ENCODE measurements at places on chromosomes 5 and 9. TPM values are rescaled to one million over a fixed set of nuclear protein-coding genes. Genes with fewer than 3 reads are reported as not detected.

DNA sequence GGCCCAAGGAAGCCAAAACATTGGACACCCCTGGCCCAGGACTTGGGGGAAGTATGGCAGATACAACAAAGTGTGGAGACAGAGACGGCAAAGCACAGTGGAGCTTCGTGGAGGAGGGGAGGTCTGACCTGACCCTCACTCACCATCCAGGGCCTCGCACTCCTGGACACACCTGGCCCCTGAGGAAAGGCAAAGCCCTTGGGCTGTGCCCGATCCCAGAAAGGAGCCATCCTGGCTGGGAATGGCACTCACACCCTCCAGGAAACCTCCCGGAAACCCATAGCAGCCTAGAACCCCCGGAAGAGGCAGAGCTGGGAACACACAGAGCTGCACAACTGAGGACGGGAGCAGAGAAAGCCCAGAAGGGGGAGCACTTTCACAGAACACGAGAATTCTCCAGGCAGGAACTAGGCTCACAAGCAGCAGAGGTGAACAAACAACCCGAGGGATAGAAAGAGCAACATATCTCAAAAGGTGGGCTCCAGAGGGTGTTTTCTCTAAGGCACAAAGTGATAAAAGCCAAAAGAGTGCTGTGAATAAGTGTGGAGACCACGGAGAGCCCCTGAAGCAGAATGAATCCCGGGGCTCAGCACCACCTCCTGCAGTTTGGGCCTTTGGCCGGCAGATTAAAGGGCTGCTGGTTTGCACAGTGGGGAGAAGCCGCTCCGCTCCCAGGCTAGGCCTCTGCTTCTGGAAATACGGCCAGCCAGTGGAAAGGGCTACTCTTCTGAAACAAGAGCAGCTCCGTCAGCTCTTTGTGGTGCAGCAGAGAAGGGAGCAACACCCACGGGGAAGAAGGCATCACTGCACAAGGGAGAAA lies 108.2 kb downstream of the UBE2R2 start:
- peaks cover 12% of the 10 kb centered on the region for H3K27me3 ChIP-seq
- H3K4me3 ChIP-seq, result no peak overlapping the region
- peaks cover 5% of the 10 kb centered on the region for H3K4me1 ChIP-seq
- H3K27ac ChIP-seq, result peak overlapping the region; percentile 67
- DNase-seq, result peak; percentile 63

DNA sequence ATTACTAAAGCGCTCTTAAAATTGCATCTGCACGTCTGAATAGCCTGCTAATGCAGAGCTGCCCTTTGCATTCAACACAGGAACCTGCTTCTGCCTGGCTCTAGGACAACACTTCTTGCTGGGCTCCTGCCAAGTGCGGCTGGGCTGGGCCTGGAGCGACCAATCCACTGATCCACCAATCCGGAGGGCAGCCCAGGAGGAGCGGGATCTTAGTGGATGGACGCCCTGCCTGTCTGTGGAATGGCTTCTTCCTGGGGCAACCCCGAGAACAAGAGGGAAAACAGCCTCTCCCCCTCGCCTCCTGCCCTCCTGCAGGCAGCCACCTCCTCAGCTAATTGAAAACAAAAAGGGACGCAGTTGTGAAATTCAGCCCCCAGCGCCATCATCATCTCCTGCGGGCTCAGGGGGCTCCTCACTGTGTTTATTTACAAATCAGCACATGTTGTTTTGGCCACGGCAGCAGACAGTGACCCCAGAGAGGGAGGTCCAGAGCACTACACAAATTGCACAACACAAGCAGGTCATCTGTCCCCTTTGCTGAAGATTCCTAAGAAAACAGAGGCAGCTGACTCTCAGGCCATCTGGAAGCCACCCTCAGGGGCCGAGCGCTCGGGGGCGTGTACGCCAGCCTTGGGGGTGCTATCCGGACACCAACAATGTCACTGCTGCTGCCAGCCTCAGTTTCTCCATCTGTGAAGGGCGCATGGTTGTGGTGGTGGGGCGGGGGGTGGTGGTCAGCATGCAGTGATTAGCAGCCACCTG lies 57.3 kb downstream of the GADD45G start:
- peak; percentile 90 for DNase-seq
- H3K27me3 ChIP-seq, result peaks cover 32% of the 10 kb centered on the region
- peaks cover 47% of the 10 kb centered on the region for H3K4me1 ChIP-seq
- peak overlapping the region; percentile 70 for H3K4me3 ChIP-seq
- peak overlapping the region; percentile 95 for H3K27ac ChIP-seq
- H3K36me3 ChIP-seq, result peaks cover 5% of the 10 kb centered on the region

- peak overlapping the region; percentile 80 for H3K27ac ChIP-seq
- H3K27me3 ChIP-seq, result peaks cover 4% of the 10 kb centered on the region
- no peak for DNase-seq
- peaks cover 20% of the 10 kb centered on the region for H3K4me1 ChIP-seq
These were observed 74.6 kb downstream of the UBAP1 start for GRCh38 chr9:34253460-34253837.

DNA sequence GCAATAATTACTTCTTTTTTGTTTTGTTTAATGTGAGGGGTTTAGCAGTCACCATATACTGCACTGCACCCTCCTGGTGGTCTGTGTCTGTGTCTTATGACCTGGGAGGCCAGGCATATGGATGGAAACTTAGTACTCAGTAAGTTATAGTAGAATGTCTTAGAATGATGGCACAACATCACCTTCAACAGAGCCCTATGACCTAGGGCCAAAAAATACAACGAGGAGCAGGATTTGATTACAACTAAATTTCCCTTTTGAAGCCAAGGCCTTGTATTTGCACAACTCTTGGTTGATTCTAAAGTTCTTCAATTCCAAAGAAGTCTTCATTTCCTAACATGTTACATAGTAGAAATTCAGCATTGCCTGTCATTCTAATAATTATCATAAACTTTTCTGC lies 422.1 kb upstream of the PIK3R1 start:
- no peak for DNase-seq
- peaks cover 3% of the 10 kb centered on the region for H3K36me3 ChIP-seq
- H3K27ac ChIP-seq, result no peak overlapping the region

GRCh38 chr5:137504916-137505315 lies 5.8 kb upstream of the SPOCK1 start:
- no peaks in the 10 kb centered on the region for H3K36me3 ChIP-seq
- no peak for DNase-seq
- H3K27me3 ChIP-seq, result no peaks in the 10 kb centered on the region
- H3K27ac ChIP-seq, result no peak overlapping the region
- peaks cover 2% of the 10 kb centered on the region for H3K4me1 ChIP-seq

GRCh38 chr9:89872913-89873707 lies 268.3 kb downstream of the GADD45G start:
- peaks cover 15% of the 10 kb centered on the region for H3K4me1 ChIP-seq
- no peak overlapping the region for H3K27ac ChIP-seq
- no peak overlapping the region for H3K4me3 ChIP-seq
- H3K36me3 ChIP-seq, result peaks cover under 1% of the 10 kb centered on the region

The TLE4 gene
- 97.4 TPM for total RNA-seq

- H3K27ac ChIP-seq, result no peak overlapping the region
- H3K4me3 ChIP-seq, result no peak overlapping the region
- H3K36me3 ChIP-seq, result no peaks in the 10 kb centered on the region
- no peaks in the 10 kb centered on the region for H3K4me1 ChIP-seq
- peak; percentile 18 for DNase-seq
These were observed 97.8 kb downstream of the TSSK1B start for GRCh38 chr5:113336975-113337374.

The PDGFRB gene
- total RNA-seq, result 2.9 TPM

- no peaks in the 10 kb centered on the region for H3K4me1 ChIP-seq
- no peaks in the 10 kb centered on the region for H3K36me3 ChIP-seq
- no peak overlapping the region for H3K27ac ChIP-seq
- H3K27me3 ChIP-seq, result peaks cover 15% of the 10 kb centered on the region
These were observed 15.1 kb downstream of the GPSM1 start for GRCh38 chr9:136342181-136343120.

DNA sequence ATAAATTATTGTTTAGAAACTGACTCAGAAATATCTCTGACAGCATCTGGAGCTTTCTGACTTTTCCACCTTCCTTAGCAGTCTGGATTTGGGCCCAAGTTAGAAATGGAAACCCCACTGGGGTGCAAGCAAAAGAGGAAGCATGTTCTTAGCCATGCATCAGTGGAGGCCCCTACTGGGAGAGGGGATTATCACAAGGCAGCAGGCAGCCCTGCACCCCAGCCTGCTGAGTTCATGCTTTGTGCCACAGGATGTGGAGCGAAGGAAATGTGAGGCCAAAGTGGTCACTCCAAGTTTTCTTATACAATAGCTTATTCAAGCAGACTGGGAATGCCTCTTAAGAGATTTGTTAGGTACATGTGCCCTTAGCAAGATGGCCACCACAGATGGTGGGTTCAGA lies 146.5 kb upstream of the TLX3 start:
- peak; percentile 59 for DNase-seq
- no peak overlapping the region for H3K4me3 ChIP-seq
- H3K4me1 ChIP-seq, result peaks cover 32% of the 10 kb centered on the region
- H3K27ac ChIP-seq, result peak overlapping the region; percentile 38
- H3K27me3 ChIP-seq, result no peaks in the 10 kb centered on the region

- H3K4me1 ChIP-seq, result peaks cover 41% of the 10 kb centered on the region
- H3K27ac ChIP-seq, result no peak overlapping the region
- peak; percentile 65 for DNase-seq
- H3K27me3 ChIP-seq, result peaks cover 15% of the 10 kb centered on the region
These were observed 547 bp downstream of the ANP32B start for GRCh38 chr9:97983589-97984187.

DNA sequence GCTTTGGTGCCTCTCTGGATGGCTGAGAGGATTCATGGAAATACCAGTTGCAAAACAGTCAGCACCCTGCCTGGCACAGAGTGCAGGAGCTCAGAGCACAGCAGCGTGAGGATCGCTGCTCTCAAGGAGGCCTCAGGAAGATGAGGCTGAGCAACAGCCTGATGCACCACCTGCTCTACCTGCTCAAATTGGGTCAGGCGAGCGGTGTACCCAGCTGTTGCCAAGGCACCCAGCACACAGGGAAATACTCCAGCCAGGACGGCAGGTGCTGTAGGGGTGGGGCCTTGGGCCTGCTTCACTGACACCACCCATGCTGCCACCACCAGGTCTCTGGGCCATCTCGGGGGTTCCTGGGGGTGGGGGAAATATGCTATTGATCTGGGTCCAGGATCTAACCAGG lies 4.3 kb downstream of the EEIG1 start:
- DNase-seq, result no peak
- peaks cover 20% of the 10 kb centered on the region for H3K4me1 ChIP-seq
- H3K27ac ChIP-seq, result no peak overlapping the region
- no peak overlapping the region for H3K4me3 ChIP-seq
- no peaks in the 10 kb centered on the region for H3K36me3 ChIP-seq

DNA sequence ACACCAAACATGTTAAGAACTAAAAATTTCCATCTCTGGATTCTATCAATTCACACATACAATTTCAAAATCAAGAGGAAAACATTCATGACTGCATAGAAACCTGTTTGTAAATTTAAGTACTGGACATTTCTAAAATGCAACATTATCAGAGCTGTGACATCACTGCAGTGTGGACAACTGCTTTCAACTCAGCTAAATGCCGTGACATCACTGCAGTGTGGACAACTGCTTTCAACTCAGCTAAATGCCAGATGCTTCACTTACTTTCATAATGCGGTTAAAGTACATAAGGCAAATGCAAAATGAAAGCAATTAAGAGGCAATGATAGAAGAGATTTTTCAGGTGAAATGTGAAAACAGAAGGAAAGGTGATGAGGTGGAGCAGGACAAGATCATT lies 161.5 kb downstream of the ARL15 start:
- no peaks in the 10 kb centered on the region for H3K27me3 ChIP-seq
- no peak overlapping the region for H3K4me3 ChIP-seq
- peaks cover 24% of the 10 kb centered on the region for H3K4me1 ChIP-seq

- no peaks in the 10 kb centered on the region for H3K36me3 ChIP-seq
- peaks cover 2% of the 10 kb centered on the region for H3K27me3 ChIP-seq
- H3K4me1 ChIP-seq, result peaks cover 20% of the 10 kb centered on the region
- H3K27ac ChIP-seq, result no peak overlapping the region
- DNase-seq, result no peak
- no peak overlapping the region for H3K4me3 ChIP-seq
These were observed 454.1 kb downstream of the ARHGEF28 start for GRCh38 chr5:74079971-74080556.

The SLC6A7 gene
- not detected for total RNA-seq

The CAMK2A gene
- total RNA-seq, result 1.1 TPM

- no peaks in the 10 kb centered on the region for H3K4me1 ChIP-seq
- H3K4me3 ChIP-seq, result no peak overlapping the region
- no peaks in the 10 kb centered on the region for H3K36me3 ChIP-seq
- no peak for DNase-seq
- H3K27me3 ChIP-seq, result no peaks in the 10 kb centered on the region
These were observed 11.7 kb upstream of the PDE4D start for GRCh38 chr5:59905188-59905587.

DNA sequence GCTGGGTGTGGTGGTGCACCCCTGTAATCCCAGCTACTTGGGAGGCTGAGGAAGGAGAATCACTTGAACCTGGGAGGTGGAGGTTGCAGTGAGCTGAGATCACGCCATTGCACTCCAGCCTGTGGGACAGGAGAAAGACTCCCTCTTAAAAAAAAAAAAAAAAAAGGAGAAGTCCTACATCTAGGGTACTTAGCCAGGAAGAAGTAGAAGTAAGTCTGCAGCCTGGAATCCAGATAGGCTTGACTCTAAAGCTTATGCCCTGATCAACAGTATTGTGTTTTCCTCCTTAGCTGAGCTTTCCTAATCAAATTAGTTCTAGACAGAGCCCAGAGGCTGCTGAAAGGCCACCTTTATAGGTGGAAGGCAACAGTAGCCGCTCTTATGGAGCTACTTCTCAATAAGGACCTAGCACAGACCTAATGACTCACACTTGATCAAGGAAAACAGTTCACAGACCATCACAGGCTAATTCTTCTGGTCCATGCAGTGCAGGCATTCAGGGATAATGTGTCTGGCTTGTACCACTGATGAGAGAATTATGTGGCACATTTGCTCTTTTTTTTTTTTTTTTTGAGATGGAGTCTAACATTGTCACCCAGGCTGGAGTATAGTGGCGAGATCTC lies 105.5 kb upstream of the KLF4 start:
- no peaks in the 10 kb centered on the region for H3K4me1 ChIP-seq
- H3K4me3 ChIP-seq, result no peak overlapping the region
- H3K27ac ChIP-seq, result no peak overlapping the region
- no peaks in the 10 kb centered on the region for H3K36me3 ChIP-seq

GRCh38 chr9:37732952-37733351 lies 20.7 kb upstream of the TRMT10B start:
- H3K36me3 ChIP-seq, result peaks cover 8% of the 10 kb centered on the region
- peaks cover 44% of the 10 kb centered on the region for H3K4me1 ChIP-seq
- peaks cover 5% of the 10 kb centered on the region for H3K27me3 ChIP-seq
- H3K27ac ChIP-seq, result peak overlapping the region; percentile 89
- peak overlapping the region; percentile 66 for H3K4me3 ChIP-seq
- DNase-seq, result no peak
